ENCODE measurements at places on chromosomes 6 and 20.

DNA sequence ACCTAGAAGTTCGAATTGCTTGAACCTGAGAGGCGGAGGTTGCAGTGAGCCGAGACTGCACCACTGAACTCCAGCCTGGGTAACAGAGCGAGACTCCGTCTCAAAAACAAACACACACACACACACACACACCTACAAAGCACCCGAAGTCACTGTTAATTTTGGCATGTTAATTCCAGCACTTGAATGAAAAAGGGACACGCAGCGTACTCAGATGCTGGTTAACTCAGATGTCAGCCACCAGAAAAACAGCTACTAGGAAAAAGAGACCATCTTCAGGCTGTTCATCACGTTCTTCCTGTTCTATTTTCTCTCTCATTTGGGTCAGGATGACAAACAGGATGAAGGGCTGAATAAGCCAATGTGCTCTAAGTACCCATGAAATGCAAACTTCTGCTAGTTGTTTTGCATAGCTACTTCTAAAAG lies 46.9 kb downstream of the BLOC1S5 start:
- DNase-seq: no peak

DNA sequence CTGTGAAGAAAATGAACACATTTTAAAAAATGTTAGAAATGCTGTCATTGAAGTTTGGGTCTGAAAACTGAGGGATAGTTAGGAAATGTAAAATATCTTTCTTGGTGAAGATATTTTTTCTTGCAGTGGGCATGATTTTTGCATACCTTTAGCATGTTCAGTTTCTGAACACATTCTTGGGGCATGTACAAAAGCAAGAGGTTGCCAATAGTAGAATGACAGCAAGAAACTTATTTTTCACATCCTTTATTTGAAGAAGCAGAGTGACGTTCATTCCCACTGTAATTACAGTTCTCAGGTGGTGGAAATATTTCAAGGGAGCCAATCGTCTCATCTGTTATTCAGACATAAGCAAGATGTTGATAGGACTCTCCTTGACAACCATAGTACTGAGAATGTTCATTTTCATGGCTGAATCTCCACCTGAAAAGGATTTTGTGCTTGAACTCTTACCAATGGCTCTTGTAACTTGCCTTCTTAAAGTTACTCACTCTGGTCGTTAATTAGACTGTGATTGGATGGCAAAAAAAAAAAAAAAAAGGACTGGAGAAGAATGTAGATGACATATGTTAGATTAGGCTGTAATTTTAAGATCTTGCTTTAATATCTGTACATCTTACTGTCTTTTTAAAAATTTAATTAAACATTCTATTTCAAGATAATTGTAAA lies 74.4 kb downstream of the DOK5 start:
- DNase-seq: no peak

DNA sequence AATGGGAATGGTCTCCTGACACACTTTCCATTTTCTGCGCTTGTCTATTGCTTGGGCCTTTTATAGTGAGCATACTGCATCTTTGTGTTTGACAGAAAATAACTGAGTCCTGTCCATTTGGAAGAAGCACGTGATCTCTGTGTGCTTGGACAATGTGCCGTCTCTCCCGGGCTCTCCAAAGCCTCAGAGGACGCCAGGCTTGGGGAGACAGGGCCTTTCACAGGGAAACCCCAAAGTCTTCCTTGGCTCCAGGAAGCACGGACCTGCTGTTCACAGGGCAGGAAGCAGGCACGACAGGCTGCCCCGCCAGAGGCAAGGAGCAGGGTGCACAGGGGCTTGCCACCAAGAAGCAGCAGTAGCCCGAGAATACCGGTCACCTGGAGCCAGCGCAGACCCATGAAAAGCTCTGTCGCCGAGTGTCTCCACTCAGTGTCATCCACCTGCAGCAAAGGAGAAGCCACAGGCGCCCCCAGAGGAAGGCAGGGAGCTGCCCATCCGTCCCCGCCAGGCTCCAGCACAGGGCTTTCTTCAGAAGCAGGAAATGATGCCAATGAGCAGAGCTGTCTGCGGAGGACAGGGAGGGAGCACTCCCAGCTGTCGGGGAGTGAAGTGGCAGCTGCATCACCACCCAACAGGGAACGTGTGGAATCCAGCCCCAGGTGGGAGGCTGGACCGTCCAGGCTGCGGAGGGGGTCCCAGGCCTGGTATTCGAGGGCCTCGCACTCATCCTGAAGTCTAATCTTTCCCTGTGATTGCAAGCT lies 135.1 kb downstream of the AGPAT4 start:
- no peak for DNase-seq

GRCh38 chr20:64049878-64050260 lies 430 bp upstream of the SOX18 start:
- no peak for DNase-seq

- no peak for DNase-seq
Measured at GRCh38 chr20:63194007-63194796, 21.7 kb downstream of the YTHDF1 start.

DNA sequence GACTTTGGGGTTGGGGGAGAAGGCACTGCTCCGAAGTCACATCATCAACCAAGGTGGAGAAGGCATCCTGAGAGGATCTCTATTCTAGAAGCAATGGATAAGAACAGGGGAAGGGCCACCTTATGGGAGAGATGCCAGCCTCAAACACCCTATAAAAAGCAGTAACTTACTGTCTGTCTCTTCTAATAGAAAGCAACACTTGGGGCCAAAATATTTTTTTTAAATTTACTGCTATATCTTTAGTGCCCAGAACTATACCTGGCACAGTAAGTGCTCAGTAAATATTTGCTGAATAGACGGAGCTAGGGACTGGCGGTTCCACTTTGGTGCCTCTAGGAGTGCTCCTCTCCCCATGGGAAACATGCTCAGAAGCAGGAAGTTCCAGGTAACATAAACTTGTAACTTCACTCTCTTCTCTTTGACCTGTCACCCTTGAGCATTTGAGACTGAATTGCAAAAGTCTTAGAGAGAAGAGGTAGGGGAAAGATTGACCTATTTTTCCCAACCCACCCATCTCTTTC lies 807 bp upstream of the OTOR start:
- no peak for DNase-seq

DNA sequence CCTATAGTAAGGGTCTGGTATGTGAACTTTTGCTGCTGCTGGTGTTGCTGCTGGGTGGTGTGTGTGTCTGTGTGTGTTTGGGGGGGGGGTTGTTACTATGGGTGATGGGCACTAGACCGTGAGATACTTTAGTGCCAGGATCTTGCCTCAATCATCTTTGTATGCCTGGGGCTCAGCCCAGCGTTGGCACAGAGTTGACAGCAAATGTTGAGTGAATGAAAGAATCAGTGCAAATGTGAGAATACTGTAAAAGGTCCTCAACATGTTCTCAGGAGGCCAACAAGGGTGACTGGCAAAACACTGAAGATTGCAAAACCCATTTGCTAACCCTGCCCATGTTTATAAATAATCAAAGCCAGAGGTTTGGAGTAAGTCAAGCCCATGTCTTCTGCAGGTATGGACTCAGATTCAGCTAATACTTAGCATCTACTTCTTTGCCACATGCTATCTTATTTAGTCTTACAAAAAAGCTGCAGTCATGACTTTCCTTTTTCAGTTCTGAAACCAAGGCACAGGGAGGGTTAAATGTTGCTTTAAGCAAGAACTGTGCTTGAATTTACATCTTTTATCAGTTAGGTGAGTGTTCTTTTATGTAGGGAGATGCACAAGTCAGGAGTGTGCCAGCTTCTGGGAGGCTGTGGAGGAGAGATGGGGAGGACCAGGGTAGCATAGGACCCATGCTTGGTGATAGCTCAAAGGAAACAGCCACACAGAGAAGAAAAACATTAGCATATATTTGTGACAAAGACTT lies 125.3 kb upstream of the SPACA1 start:
- no peak for DNase-seq

GRCh38 chr6:49565855-49566254 lies 15.4 kb downstream of the C6orf141 start:
- DNase-seq: no peak

DNA sequence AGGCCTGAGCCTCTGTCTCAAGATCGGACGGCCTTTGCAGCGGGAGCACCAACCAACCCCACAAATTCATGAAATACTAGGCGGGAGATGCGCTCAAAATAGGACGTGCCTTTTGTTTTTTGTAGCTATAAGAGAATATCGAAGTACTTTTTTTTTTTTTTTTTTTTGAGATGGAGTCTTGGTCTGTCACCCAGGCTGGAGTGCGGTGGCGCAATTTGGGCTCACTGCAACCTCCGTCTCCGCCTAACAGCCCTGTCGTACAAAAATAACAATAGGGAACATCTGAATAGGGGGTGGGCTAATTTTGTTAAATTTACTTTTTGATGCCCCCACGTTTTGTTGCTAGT lies 5.9 kb upstream of the TUBB2A start:
- DNase-seq: no peak

- DNase-seq: no peak
Measured at GRCh38 chr6:166726201-166726600, 99.2 kb upstream of the RPS6KA2 start.

- no peak for DNase-seq
Measured at GRCh38 chr6:169800668-169801395, 49.4 kb downstream of the ERMARD start.

DNA sequence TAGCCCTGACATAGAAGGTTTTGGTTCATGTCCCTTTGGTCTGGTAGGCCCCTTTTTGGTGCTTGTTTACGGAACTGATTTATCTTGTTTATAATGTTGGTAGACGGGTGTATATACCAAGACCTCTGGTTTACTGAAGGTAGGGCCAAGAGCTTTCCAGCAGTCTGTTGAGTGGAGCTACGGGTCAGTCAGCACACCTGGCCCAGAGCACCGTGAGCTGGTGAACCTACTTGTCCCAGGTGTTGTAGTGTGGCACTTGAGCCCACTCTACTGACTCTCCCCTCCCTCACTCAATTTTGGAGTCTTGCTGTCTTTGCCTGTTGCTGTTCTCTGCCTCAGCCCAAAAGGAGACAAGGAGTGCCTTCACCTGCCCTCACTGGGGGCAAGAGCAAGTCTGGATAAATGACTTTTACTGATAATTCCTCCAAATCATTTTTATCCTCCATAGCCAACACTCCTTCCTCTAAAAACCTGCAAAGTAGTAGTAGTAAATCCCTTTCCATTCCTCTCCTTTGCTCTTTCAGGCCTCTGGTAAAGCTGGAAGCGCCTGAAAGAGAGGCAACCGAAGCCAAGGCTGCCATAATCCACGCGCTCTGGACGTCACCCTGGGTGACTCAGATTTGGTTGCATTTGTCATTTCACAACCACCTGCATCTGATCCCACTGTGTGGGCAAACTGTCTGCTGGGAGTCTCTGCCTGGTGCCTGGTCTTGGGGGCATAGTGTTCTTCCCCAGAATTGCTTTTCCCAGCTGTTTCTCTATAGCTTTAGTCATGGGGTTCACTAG lies 22.2 kb downstream of the RREB1 start:
- DNase-seq: peak; percentile 16

DNA sequence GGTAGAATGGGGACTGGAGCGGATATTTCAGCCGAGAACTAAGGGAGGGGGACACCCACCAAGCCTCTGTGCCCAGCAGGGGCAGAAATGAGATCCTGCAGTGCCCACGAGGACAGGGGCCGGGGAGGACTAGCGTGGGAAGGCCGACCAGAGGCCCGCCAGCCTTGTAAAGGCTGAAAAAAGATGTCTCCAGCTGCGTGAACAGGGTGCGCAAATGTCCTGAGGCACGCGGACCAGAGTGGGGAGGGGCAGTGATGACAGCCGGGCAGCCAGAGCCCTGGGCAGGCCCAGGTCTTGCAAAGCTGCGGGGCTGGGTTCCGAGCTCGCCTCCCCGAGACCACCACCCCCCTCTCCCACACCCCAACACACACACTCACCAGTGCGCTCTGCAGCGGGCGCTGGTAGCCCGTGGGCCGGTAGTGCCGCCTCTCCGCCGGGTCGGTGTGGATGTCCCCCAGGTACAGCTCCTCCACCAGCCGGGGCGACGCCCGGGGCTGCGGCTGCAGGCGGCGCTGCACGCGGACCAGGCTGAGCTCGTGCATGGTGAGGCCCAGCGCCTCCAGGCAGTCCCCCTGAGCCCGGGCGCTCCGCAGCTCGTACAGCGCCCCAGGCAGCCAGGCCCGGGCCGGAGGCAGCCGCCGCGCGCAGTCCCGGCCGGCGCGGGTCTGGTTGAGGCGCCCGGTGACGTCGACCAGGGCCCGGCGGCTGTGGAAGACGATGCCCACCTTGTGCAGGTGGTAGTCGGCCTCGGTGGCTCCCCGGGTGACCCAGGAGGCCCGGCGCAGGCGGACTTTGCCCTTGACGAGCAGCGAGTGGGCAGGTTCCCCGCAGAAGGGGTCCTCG lies 48.2 kb downstream of the APCDD1L start:
- no peak for DNase-seq

GRCh38 chr6:77466055-77466450 lies 2.8 kb upstream of the HTR1B start:
- DNase-seq: no peak

DNA sequence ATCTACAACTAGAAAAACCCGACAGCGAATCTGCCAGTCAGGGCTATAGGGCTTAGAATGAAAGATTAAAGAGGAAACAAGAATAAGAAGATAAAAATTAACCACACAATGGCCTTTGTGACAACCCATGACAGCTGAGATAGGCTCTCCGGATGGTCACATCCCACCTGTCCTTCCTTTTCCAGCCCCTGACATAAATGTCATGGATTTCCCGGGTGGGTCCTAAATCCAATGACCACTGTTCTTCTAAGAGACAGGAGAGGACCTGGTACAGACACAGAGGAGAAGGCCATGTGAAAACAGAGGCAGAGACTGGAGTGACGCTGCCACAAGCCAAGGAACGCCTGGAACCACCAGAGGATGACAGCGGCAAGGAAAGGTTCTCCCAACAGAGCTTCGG lies 41.8 kb downstream of the ATXN1 start:
- DNase-seq: no peak

- no peak for DNase-seq
Measured at GRCh38 chr6:135434095-135434494, 63.4 kb downstream of the AHI1 start.

- no peak for DNase-seq
Measured at GRCh38 chr6:84453499-84453898, 226.1 kb upstream of the CEP162 start.

GRCh38 chr6:106540432-106540831 lies 88.9 kb downstream of the RTN4IP1 start:
- DNase-seq: no peak

DNA sequence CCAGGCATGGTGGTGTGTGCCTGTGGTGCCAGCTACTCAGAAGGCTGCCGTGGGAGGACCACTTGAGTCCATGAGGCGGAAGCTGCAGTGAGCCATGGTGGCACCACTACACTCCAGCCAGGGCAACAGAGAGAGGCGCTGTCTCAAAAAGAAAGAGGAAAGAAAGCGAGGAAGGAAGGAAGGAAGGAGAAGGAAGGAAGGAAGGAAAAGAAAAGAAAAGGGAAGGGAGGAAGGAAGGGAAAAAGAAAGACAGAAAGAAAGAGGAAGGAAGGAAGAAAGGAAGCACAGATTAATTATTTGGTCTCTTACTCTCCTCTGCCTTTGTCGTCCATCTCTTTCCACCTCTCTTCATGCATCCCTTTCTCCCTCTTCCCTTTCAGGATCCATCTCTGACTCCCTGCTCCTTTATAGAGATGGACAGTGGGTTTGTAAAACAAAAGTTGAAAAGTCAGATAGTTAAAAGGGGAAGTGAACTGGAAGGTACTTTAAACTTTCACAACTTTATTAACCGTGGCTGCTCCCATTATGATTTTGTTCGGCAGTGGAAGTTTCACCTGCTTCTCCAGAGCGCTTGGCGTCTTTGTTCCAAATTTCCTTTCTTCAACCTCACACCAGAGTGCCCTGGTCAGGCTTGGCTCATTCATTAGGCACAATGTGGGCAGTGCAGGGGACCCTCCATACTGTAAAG lies 1.5 kb downstream of the HLA-DQA1 start:
- DNase-seq: no peak

Measured in DND-41 (cell line).